ENCODE measurements at places on chromosomes 1 and 21. TPM values are rescaled to one million over a fixed set of nuclear protein-coding genes. Genes with fewer than 3 reads are reported as not detected.

DNA sequence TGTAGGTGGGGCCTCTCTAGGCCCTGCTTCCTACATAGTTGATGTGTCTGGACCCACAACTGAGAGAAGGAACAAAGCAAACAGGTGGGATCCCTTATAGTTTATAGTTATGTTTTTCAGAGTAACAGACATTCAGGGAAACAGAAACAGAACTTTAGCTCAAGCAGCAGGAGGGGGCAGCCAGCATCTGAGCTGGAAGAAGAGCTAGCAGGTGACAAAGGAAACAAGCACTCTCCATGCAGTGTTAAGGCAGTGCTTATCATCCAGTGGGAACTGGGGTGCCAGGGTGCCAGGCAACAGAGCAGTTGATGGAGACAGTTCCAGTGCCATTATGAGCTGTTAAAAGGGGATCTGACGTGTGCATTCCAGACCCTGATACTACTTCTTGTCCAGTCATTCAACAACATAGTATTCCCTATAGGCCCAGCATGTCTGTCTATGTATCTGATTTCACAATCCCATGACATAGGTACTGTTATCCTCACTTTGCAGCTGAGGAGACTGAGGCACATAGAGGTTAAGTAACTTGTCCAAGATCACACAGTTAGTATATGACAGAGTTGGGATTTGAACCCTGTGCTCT, 13.5 kb downstream of the HIVEP3 start:
- no peaks in the 10 kb centered on the region for H3K4me1 ChIP-seq
- no peak overlapping the region for H3K4me3 ChIP-seq
- H3K36me3 ChIP-seq: no peaks in the 10 kb centered on the region
- no peak overlapping the region for H3K27ac ChIP-seq

Gene ILDR2
- 0.85 TPM for polyA plus RNA-seq

DNA sequence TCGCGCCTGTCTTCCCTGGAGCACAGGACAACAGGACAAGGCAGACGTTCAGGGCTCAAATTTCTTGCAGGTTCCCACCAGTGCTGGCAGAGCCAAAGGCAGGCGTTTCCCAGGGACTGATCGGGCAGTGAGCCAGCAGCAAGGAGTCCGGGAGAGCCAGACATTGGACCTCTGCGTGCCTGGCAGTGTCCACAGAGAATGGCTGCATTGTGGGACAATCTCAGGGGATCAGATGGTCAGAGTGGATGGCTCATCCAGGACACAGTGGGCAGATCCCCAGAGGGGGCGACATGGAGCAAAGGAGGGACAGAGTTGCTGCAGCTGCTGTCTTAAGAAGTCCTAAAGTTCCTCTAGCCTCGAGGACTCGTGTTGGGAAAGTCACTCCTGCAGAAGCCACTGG, 4.6 kb downstream of the TMEM63A start:
- H3K27ac ChIP-seq: no peak overlapping the region
- peaks cover 3% of the 10 kb centered on the region for H3K27me3 ChIP-seq
- no peak for DNase-seq
- peaks cover 5% of the 10 kb centered on the region for H3K36me3 ChIP-seq
- peaks cover 14% of the 10 kb centered on the region for H3K4me1 ChIP-seq

- no peaks in the 10 kb centered on the region for H3K4me1 ChIP-seq
- no peak overlapping the region for H3K4me3 ChIP-seq
- no peaks in the 10 kb centered on the region for H3K36me3 ChIP-seq
- DNase-seq: no peak
- no peaks in the 10 kb centered on the region for H3K27me3 ChIP-seq
Measured at GRCh38 chr1:200134116-200134515, 106.6 kb downstream of the NR5A2 start.

GRCh38 chr1:82395440-82395839, 594.7 kb downstream of the ADGRL2 start:
- H3K36me3 ChIP-seq: no peaks in the 10 kb centered on the region
- no peak overlapping the region for H3K4me3 ChIP-seq
- H3K4me1 ChIP-seq: no peaks in the 10 kb centered on the region

GRCh38 chr1:54809496-54810074, 8.5 kb upstream of the TTC22 start:
- no peak overlapping the region for H3K4me3 ChIP-seq
- DNase-seq: peak; percentile 14
- H3K36me3 ChIP-seq: no peaks in the 10 kb centered on the region

GRCh38 chr1:230067419-230067870, 407 bp downstream of the GALNT2 start:
- H3K4me1 ChIP-seq: peaks cover 8% of the 10 kb centered on the region
- peak overlapping the region; percentile 5 for H3K27ac ChIP-seq
- DNase-seq: no peak

Gene MYBPH
- polyA plus RNA-seq: not detected

GRCh38 chr1:213211201-213211600, 160.2 kb downstream of the RPS6KC1 start:
- no peaks in the 10 kb centered on the region for H3K27me3 ChIP-seq
- H3K36me3 ChIP-seq: peaks cover 3% of the 10 kb centered on the region
- H3K4me1 ChIP-seq: no peaks in the 10 kb centered on the region
- H3K27ac ChIP-seq: no peak overlapping the region
- no peak for DNase-seq

- H3K4me3 ChIP-seq: no peak overlapping the region
- H3K27ac ChIP-seq: no peak overlapping the region
- H3K27me3 ChIP-seq: no peaks in the 10 kb centered on the region
- peaks cover 12% of the 10 kb centered on the region for H3K4me1 ChIP-seq
Measured at GRCh38 chr1:203219934-203220333, 9.5 kb downstream of the CHIT1 start.

GRCh38 chr21:39397646-39398385, 47.8 kb downstream of the LCA5L start:
- H3K4me1 ChIP-seq: no peaks in the 10 kb centered on the region
- H3K27me3 ChIP-seq: no peaks in the 10 kb centered on the region
- DNase-seq: no peak
- H3K4me3 ChIP-seq: no peak overlapping the region
- no peak overlapping the region for H3K27ac ChIP-seq
- peaks cover 23% of the 10 kb centered on the region for H3K36me3 ChIP-seq

DNA sequence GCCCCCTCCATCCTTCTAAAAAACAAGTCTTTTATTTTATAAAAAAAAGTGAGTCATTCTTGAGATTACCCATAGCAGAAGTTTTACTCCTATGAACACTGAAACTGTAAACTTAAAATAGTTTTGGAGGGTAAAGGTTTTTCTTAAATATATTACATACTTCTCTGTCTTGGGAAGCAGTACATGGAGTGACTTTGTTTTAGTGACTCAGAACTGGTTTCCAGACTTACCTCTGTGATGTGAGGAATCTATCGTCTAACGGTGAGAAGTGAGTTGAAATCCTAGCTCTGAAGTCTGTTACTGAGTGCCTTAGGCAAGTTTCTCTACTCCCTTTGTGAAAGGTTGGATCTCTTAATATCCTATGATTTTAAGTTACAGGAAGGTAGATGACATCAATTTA, 176.3 kb upstream of the POU3F1 start:
- H3K4me1 ChIP-seq: peaks cover 13% of the 10 kb centered on the region
- H3K27me3 ChIP-seq: peaks cover 3% of the 10 kb centered on the region
- no peak overlapping the region for H3K27ac ChIP-seq
- H3K4me3 ChIP-seq: no peak overlapping the region
- no peaks in the 10 kb centered on the region for H3K36me3 ChIP-seq

Gene FOXD3
- polyA plus RNA-seq: 8.7 TPM

DNA sequence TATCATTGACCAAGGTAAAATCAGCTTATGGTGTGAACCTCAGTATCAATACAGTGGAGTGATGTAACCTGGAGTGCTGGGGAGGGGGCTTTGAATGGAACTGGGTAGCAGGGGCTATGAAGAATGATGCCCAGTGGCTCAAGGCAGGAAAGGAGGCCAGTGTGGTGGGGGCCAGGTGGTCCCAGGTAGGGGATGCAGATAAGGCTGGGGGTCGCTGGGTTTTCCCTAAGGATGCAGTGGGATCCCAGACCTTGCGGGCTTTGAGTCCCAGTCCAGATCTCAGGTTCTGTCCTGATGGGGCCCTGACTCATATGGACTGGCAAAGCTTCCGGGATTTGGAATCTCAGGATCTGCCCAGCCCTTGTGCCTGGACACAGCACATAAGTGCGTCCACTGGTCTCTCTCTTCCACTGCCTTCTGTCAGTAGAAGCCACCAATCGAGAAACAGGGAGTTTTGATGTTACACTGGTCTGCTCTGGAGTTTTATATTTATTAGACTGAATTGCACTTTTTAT, 52.0 kb downstream of the S100B start:
- no peaks in the 10 kb centered on the region for H3K36me3 ChIP-seq
- no peaks in the 10 kb centered on the region for H3K27me3 ChIP-seq
- no peak for DNase-seq
- no peaks in the 10 kb centered on the region for H3K4me1 ChIP-seq
- H3K27ac ChIP-seq: no peak overlapping the region

Gene LRRC38
- polyA plus RNA-seq: 0.17 TPM

DNA sequence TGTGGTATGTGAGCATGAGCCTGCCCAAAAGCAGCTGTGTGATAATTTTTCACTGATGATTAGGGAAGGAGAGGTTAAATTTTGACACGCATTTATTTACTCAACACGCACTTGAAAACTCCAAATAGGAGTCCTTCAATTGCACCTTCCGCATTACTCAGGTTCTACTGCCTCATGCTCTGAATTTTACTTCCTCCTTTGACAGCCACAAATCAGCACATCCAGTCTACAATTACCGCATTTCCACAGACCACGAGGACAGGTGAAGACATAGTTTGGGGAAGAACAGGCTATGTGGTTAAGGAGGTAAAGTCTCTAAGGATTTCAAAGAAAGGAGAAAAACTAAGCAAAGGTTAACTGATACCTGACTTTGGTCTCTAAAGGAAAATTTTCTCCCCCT, 2.6 kb downstream of the CAPN8 start:
- H3K4me3 ChIP-seq: no peak overlapping the region
- DNase-seq: no peak
- no peaks in the 10 kb centered on the region for H3K36me3 ChIP-seq
- no peaks in the 10 kb centered on the region for H3K27me3 ChIP-seq
- no peak overlapping the region for H3K27ac ChIP-seq

DNA sequence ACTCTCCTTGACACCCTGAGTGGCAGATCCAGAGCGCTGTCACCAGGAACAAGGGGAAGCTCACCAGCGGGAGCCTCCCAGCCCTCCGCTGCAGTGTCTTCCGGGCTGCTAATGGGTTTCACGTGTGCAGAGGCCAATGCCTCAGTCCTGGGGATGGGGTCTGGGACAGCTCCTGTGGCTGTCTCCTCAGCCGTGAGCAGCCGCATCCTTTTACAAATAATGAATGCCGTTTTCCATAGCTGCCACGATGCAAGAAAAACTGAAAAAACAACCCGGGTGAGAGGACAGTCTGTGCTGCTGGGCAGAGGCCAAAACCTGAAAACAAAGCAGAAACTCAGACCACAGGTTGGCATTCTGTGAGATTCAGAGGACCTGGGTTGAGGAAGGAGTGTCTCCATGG, 212.2 kb upstream of the RAB4A start:
- no peaks in the 10 kb centered on the region for H3K27me3 ChIP-seq
- DNase-seq: no peak
- peaks cover 8% of the 10 kb centered on the region for H3K4me1 ChIP-seq

GRCh38 chr1:92476071-92476631, 10.6 kb downstream of the GFI1 start:
- H3K36me3 ChIP-seq: no peaks in the 10 kb centered on the region
- peaks cover 51% of the 10 kb centered on the region for H3K27me3 ChIP-seq
- H3K4me1 ChIP-seq: peaks cover 17% of the 10 kb centered on the region

Gene OR2L5
- polyA plus RNA-seq: not detected

DNA sequence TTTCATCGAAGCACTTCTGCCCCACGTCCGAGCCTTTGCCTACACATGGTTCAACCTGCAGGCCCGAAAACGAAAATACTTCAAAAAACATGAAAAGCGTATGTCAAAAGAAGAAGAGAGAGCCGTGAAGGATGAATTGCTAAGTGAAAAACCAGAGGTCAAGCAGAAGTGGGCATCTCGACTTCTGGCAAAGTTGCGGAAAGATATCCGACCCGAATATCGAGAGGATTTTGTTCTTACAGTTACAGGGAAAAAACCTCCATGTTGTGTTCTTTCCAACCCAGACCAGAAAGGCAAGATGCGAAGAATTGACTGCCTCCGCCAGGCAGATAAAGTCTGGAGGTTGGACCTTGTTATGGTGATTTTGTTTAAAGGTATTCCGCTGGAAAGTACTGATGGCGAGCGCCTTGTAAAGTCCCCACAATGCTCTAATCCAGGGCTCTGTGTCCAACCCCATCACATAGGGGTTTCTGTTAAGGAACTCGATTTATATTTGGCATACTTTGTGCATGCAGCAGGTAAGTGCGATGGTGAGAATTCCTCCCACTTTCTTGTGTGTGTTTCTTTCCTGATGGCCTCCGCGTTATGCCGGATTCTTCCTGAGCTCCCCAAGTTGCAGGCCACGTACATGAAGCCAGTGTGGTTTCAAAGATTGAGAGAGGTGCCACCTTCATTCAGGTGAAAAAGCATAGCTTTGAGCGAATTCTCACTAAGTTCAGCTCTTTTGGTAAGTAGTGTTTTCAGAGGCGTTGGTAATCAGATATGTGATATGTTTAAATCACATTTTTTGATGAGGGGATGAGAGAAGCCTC, 6.0 kb downstream of the NFIA start:
- no peaks in the 10 kb centered on the region for H3K36me3 ChIP-seq
- H3K27ac ChIP-seq: no peak overlapping the region
- no peak overlapping the region for H3K4me3 ChIP-seq
- no peaks in the 10 kb centered on the region for H3K4me1 ChIP-seq
- H3K27me3 ChIP-seq: peaks cover 13% of the 10 kb centered on the region

GRCh38 chr1:53342735-53343470, 15.0 kb upstream of the LRP8 start:
- H3K36me3 ChIP-seq: no peaks in the 10 kb centered on the region
- no peak overlapping the region for H3K27ac ChIP-seq
- H3K4me1 ChIP-seq: no peaks in the 10 kb centered on the region
- H3K4me3 ChIP-seq: no peak overlapping the region

GRCh38 chr1:67534627-67535065, 104.4 kb upstream of the SERBP1 start:
- H3K4me1 ChIP-seq: no peaks in the 10 kb centered on the region
- H3K4me3 ChIP-seq: no peak overlapping the region
- no peak for DNase-seq
- no peaks in the 10 kb centered on the region for H3K36me3 ChIP-seq
- no peaks in the 10 kb centered on the region for H3K27me3 ChIP-seq

DNA sequence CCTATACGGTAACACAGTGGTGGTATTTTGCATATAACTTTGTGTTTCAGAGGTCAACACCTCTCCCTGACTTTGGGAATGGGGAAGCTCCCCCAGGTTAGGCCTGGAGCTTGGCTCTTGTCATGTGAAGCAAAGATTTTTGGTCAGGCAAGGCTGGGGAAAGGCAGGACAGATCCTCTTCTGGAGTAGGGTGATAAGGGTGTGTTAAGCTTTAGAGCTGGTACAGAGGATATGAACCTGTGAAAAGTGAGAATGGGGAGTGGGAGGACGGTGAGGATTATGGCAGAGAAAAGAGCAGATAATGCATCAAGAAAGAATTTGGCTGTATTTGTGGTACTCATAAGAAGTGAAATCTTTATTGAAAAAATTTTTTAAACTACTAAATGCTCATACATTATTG, 2.3 kb downstream of the RPF1 start:
- no peaks in the 10 kb centered on the region for H3K4me1 ChIP-seq
- H3K4me3 ChIP-seq: no peak overlapping the region
- no peak overlapping the region for H3K27ac ChIP-seq

Gene NID1
- polyA plus RNA-seq: 20.9 TPM

Gene CSF3R
- not detected for polyA plus RNA-seq

- no peaks in the 10 kb centered on the region for H3K36me3 ChIP-seq
- no peak overlapping the region for H3K27ac ChIP-seq
- DNase-seq: no peak
- H3K4me1 ChIP-seq: no peaks in the 10 kb centered on the region
- H3K4me3 ChIP-seq: no peak overlapping the region
Measured at GRCh38 chr1:85296980-85297379, 20.5 kb upstream of the BCL10 start.

Gene KCNE1
- 0.63 TPM for polyA plus RNA-seq

Gene GSTM1
- polyA plus RNA-seq: 42.5 TPM
